Forelimb muscle (tissue), 1 donor: ENCODE measurements at places on chromosomes 3 and 15. TPM values are rescaled to one million over a fixed set of nuclear protein-coding genes. Genes with fewer than 3 reads are reported as not detected.

C3orf22 gene
- not detected for polyA plus RNA-seq

FGF12 gene
- 1.6 TPM for polyA plus RNA-seq

RLBP1 gene
- polyA plus RNA-seq: 0.28 TPM

ELL3 gene
- 1.8 TPM for polyA plus RNA-seq

USP50 gene
- polyA plus RNA-seq: not detected

THPO gene
- polyA plus RNA-seq: 1.8 TPM
